Mammary epithelial cell (primary cell): ENCODE measurements at places on chromosomes 7 and 10. TPM values are rescaled to one million over a fixed set of nuclear protein-coding genes. Genes with fewer than 3 reads are reported as not detected.
A peak's percentile ranks its signal among the peaks of the same experiment; 100 is the strongest.

Gene DRGX
- not detected in 2 replicates for total RNA-seq

Gene HYAL4
- total RNA-seq = 0.45 TPM in 1 of 2 replicates, not detected in the other

Gene SCART1
- 4.4 and 5.0 TPM in 2 replicates for total RNA-seq

Gene OR2A12
- total RNA-seq = not detected

Gene BMPR1A
- total RNA-seq = 21.4 and 29.8 TPM in 2 replicates

Gene PNLIPRP1
- not detected for total RNA-seq

Gene HGF
- 0.17 TPM for total RNA-seq

Gene LLCFC1
- not detected for total RNA-seq

DNA sequence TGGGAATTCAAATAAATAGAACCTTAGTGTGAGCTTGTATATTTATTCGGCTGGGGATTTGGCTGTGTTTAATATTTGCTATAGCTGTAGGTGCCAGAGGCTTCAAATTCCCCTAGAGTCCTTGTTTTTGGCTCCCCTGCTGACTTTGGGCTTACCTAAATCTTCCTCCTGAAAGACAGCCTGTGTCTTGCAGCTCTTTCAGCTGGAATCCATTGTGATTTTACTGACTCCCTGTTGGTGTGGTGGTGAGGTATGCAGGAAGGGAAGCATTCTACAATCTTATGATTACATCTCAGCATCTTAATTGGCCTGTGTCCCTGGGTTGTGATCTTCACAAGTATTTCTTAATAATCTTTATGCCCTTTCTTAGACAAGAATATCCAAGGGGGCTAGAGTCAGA lies 25.9 kb downstream of the FOXI2 start:
- no peak for DNase-seq

DNA sequence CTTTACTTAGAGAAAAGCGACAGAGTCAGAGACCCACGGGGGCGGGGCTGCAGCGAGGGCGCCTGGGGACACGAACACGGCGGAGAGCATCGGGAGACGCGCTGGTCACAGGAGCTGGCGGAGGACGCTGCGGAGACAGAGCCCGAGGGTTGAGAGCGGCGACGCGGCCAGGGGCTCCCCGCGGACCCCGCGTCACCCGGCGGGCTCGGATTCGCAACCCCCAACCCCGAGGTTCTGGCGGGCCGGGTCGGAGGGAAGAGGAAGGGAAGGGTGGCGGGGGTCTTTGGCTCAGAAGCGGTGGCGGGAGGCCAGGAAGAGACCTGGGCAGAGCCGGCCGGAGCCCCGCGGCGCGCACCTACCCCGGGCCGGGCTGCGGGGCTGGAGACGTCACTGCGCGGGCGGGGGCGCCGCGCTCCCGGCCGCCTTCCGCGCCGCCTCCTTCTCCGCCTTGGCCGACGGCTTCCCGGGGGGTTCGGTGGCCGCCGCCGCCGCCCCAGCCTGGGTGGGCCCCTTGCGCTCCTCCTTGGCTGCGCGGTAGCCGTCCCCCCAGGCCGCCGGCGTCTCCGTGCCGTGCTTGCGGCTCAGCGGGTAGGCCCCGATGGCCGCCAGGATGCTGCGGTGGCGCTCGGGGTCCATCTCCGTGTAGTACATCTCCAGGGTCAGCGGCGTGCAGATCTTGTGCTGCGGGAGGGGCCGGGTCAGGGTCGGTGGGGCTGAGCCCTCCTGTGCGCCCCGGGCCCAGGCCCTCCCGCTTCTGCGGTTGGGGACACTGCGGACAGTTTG lies 11.1 kb downstream of the CALY start:
- no peak for DNase-seq

GRCh38 chr10:130345728-130346127 lies 209.5 kb downstream of the GLRX3 start:
- no peak for DNase-seq

- peak; percentile 69 for DNase-seq
Observed at GRCh38 chr10:91689731-91690168, 56.9 kb upstream of the PPP1R3C start.

GRCh38 chr7:131249003-131249402 lies 78.7 kb upstream of the MKLN1 start:
- peak; percentile 89 for DNase-seq

GRCh38 chr10:48463318-48464003 lies 141.4 kb downstream of the ARHGAP22 start:
- no peak for DNase-seq

DNA sequence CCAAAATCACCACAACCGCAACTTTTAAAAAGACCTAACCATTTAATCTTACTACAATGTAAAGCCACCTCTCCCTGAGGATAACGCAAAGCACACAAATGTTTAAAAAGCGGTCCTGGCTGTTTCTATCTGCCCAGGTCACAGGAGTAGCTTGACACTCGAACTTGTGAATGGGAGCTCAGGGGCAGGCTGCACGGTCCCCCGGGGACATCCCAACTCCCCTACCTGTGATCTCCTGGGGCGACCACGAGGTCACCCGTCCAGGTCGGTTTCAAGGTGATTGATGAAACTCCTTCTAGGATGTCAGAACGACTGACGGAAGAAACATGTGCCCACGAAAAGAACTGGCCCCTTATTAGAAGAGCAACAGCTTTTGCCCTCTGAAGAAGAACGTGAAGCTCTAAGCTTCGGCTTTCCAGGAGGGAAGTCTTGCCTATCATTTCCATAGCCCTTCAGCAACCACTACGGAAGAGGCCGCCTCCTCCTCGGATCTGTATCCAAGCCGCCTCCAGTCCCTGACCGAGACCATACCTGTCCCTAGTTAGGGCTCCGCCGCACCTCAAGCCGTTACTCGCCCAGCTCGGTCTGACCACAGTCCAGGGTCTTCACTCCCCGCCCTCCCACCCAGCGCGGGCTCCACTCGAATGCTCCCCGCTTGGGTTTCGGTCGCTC lies 459 bp downstream of the CYCS start:
- DNase-seq = peak; percentile 16

DNA sequence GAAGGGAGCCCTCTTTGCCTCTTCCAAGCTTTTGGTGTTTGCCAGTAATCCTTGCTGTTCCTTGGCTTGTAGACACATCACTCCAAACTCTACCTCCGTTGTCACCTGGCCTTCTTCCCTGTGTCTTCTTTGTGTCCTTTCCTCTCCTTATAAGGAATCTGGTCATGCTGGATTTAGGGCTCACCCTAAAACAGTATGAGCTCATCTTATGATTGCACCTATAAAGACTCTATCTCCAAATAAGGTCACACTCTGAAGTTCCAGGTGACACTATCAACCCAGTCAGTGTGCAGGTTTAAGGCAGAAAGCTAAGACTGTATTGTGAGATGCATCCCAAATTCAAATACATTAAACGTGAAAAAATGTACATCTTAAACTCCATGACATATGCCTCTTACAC lies 49.0 kb upstream of the ZRANB1 start:
- no peak for DNase-seq

DNA sequence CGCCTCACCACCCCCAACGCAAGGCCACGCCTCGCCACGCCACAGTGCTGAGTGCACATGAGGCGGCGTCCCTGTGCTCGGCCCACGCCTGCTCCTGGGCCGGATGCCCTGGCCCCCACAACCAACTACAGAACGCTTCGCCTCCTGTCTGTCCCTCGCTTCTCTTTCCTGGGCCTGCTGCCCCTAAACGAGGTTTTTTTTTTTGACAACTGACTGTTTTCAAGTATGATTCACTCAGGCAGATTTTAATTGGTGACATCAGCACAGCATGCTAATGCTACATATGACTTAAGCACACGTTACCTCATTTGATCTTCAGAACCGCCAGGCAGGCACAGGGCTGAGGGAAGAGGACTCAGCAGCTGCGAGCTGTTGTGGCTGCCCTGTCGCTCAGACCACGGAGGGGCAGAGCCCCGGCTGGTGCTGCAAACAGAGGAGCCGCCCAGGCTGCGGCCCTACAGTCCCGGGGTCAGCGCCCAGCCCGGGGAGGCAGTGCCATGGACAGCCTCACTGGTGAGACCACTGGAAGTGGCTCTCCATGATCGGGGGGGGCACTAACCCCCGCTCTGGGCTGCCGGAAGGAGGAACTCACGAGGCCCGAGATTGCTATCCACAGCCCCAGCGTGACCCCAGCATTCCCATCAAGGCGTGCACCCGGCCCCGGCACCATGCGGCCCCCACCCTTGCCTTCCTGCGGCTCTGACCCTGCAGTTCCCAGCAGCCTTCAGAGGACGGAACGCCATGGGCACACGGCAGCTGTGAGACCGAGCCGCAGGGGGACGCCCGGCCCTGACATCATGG lies 212.8 kb downstream of the MAD1L1 start:
- DNase-seq = no peak

GRCh38 chr10:128932071-128932820 lies 534.8 kb upstream of the MGMT start:
- DNase-seq = no peak

DNA sequence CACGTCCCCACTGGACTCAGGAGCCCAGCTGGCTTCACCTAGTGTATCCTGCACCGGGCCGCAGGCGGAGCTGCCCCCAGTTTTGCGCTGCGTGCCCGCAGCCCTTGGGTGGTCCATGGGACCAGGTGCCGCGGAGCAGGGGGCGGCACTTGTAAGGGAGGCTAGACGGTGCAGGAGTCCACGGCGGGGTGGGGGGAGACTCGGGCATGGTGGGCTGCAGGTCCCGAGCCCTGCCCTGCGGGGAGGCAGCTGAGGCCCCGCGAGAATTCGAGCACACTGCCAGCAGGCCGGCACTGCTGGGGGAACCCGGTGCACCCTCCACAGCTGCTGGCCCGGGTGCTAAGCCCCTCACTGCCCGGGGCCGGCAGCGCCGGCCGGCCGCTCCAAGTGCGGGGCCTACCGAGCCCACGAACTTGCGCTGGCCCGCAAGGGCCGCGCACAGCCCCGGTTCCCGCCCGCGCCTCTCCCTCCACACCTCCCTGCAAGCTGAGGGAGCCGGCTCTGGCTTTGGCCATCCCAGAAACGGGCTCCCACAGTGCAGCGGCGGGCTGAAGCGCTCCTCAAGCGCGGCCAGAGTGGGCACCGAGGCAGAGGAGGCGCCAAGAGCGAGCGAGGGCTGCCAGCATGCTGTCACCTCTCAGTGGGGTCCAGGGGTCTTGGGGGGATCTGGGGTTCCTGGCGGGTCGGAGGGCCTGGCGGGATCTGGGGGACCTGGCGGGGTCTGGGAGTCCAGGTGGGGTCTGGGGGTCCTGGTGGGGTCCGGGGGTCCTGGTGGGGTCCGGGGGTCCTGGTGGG lies 81.4 kb downstream of the VIPR2 start:
- no peak for DNase-seq

- no peak for DNase-seq
Observed at GRCh38 chr7:149831741-149832219, 6.4 kb upstream of the ZNF862 start.

DNA sequence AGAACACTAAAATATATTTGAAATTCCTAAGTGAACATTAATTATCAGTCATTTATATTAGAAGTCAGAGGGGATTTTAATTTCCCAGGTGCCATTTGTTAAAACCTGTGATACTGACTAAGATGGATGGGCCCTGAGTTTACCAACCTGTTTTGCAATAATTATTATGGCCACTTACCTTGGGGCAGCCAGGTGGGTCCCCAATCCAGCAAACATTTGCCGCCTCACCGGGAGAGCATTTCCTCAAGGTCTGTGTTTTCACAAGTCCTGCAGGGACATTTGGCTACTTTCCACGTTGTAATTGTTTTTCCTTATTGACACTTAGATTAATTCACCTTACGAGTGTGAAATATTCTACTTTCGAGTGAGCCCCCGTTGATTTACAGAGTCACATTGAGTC lies 251.2 kb upstream of the PPP2R2D start:
- DNase-seq = no peak

DNA sequence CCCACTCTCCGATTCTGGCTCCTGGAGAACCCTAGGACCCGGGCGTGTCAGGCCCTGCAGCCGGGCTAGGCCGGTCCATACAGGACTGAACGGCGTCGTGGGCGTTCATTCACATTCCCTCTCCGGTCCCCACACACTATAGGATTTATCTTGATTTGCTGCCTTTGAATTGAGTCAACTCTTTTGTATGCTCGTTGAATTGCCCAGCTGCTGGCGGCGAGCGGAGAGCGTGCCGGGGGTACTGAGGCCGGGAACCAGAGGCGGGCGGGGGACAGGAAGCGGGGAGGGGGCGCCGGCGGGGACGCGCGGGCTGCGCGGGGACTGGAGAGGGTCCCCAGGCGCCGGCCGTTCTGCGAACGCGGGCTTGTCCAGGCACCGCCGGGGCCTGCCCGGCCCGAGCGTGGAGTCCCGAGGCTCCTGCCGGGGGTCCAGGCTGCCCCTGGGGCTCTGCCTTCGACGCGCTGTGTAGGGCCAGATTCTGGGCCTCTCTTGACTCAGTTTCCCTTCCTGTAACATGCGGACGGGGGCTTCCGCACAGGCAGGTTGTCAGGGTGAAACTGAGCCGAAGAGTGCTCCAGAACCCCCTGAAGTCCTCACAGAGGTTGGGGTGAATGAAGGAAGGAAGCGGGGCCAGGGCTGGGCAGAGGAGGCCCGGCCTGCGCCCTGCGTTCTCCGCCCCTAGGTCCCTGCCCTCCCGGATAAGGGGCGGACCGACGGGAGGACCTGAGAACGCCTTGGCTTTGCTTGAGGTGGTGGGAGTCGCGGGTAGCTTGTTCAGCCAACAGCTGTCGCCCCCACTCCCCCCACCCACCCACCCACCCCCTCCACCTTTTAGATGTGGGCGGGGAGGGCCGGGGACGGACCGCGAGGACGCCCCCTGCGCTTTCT lies 769 bp upstream of the ELFN1 start:
- DNase-seq = no peak

GRCh38 chr7:129168231-129169021 lies 20.0 kb upstream of the SMO start:
- no peak for DNase-seq

- DNase-seq = peak; percentile 4
Observed at GRCh38 chr7:20064974-20065862, 152.0 kb downstream of the MACC1 start.

DNA sequence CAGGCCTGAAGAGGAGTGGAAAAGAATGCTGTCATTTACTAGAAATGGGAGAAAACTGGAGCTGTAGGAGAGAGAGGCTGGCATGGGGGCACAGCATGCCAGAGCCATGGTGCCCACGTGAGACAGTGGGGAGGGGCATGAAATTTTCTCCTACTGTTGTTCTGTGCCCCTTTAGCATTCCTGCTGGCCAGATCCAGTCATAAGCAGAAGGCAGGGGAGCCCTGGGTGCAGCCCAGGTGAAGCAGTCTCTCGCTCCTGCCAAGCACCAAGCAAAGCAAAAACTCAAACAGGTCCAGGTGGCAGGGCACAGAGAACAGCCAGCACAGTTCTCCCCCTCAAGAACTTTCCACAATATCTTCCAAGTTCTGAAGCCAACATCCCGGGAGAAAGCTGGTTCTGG lies 383.2 kb downstream of the TCERG1L start:
- no peak for DNase-seq

GRCh38 chr7:30683816-30684215 lies 1.6 kb upstream of the CRHR2 start:
- DNase-seq = no peak

DNA sequence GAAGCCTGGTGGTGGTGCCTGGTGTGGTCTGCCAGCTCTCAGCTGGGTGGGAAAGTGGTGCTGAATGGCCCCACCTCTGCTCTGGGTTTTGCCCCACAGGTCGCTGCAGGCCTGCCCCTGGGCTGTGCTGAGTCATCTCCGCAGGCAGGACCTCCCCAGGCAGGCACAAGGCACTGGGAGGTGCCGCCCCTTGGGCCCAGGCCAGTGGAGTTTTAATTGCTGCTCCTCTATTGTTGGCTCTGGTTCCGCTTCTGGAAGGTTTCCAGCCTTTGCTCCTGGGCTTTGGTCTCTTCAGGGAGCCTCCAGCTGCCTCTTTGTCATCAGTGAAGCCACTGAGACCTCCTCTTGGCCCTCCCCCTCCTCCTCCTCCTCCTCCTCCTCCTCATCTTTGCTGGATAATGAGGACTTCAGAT lies 180.3 kb upstream of the GRB10 start:
- peak; percentile 70 for DNase-seq

GRCh38 chr7:158110661-158111048 lies 477.0 kb downstream of the PTPRN2 start:
- DNase-seq = no peak
